ENCODE measurements at places on chromosomes 7 and 10.

DNA sequence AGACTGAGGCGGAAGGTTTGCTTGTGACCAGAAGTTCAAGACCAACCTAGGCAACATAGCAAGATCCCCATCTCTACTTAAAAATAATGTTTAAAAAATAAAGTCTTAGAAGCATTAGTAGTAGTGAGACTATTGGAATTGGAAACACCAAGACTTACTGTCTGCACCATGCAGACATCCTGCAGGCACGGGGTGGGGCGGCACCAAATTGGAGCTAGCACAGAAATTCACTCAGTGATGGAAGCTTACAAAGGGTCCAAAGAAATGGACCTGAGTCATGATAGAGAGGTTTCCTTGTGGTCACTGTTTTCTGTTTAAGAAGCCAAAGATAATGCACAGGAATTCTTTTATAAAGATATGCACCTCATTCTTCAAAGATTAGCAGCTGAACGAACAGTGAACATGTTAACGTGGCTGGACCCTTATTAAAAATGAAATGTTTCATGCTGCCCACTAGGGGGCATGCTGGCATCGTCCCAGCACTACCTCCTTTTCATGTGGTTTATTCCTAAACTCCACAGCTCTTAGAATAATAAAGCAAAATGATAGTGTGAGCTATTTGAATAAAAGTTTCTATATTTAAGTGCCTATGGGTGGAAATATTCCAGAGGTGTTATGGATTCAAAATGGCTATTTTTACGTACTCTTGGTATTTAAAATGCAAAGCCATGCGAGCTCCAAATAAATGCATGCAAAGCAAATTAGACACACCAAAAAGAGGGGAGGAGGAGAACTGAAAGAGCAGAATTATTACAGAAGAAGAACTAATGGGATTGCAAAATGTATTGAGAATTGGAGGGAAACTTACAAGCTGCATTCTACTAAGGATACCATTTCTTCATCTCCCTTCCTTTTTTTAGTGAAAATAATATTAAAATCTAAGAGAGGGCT lies 28.6 kb downstream of the PDSS1 start:
- DNase-seq, result peak; percentile 37

DNA sequence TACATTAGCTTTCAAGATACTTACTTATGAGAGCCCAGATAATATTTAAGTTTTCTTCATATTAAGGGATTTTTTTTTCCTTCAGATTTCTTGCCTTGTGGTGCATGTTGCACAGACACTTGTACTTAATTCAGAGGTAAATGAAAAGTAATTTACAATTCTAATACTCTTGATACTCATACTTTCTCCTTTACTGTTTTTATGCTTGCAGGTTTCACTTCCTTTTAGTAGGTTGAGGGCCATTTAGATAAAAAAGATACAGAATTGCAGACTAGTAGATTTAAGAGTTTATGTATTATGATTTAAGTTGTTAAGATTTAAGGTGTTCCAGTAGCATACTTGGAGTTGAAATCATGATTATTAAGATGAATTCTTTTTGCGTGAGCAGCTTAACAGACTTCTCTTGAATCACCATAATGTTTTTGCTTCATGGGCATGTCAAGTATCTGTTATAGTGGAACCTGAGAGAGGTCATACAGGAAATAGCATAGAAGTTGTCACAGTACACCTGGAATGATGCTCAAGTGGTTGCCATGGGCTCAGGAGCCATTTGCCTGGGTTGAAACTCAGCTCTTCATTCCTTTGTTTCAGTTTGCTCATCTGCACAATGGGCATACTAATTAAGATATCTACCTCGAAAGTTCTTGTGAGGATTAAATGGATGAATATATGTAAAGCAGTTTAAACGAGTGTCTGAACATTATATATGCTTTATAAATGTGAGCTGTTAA lies 174.8 kb upstream of the PRPS1L1 start:
- no peak for DNase-seq

- DNase-seq, result no peak
These were observed 80.2 kb upstream of the MSRB2 start for GRCh38 chr10:23015021-23015707.

GRCh38 chr7:71563276-71563675 lies 431.3 kb downstream of the GALNT17 start:
- no peak for DNase-seq

DNA sequence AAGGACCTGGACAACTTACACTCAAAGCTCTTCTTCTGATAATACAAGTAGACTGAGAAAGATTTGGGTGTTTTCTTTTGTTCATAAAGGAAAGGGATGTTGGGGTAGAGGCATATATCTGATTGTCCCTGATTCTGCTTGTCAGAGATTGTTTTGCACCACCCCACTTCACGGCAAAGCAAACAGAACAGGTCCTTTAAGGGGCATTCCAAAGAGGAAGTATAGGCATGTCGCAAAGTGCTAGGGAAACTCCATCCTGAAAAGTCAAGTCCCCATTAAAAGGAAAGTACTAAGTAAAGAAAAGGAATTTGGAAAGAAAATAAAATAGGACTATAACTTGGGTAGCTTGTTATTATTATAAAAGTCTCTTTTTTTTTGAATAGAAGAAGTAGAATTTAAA lies 233.0 kb downstream of the DNAJB9 start:
- no peak for DNase-seq

GRCh38 chr10:117221156-117221711 lies 19.7 kb upstream of the SLC18A2 start:
- no peak for DNase-seq

GRCh38 chr10:7788639-7789286 lies 786 bp downstream of the ATP5F1C start:
- no peak for DNase-seq
